DND-41 (cell line): ENCODE measurements at places on chromosomes 3 and 15.
A peak's percentile ranks its signal among the peaks of the same experiment; 100 is the strongest.

GRCh38 chr15:40469776-40470390 lies 901 bp upstream of the CHST14 start:
- no peak for DNase-seq

DNA sequence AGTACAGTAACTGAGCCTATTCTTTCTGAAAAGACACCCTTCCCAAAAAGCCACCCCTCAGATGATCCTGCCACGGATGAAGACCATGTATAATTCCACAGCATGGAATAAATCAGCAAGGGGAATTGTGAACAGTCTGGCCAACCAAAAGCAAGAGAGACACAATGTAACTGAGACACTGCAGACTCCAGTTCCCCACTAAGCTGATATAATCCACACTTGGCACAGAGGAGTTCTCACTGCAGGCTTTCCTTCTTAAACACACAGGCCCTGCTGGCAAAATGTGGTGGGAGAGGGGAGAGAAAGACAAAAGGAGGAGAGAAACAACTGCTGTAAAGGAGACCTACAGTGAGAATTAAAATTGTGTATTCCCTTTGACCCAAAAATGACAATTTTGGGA lies 12.7 kb downstream of the GPR156 start:
- DNase-seq: no peak

DNA sequence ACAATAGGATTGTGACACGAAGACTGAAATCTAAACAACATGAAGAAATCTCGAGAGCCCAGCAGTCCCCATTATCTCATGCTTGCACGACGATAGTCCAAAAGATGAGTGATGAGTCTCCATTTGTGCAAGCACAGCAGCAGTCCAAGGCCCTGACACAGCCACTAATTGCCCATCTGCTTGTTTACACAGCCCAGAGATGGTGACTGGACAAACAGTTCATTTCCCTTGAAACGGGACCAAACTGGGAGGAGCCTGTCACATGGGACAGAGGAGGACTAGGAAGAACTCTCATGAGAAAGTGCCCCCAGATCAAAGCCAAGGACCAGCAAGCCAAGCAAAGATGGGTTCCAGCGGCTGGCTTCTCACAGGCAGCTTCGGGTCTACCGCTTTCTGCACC lies 121.0 kb downstream of the GREM1 start:
- DNase-seq: no peak

DNA sequence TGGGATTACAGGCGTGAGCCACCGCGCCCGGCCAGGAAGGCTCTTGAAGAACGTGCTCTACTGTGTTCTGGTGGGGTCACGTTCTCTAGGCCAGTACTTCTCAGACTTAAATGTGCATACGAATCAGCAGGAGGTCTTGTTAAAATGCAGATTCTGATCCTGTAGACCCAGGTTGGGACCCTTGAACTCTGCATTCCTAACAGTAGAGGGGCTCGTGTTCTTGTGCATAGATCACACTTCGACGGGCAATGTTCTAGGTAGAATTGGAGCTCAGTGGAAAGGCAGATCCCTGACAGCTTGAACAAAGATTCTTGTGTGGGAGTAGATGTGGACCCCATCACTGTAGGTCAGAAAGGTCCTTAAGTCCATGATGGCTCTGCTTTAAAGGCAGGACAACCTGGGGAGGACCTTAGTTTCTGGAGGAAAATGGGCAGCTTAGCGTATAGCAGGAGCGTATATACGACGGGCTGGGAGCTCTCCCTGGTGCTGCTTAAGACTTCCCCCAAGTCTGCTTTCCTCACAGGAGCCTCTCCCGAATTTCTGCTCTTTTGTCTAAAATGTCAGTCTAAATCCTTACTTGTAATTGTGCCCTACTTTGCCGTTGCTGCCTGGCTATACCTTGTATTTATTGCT lies 16.9 kb upstream of the FAM81A start:
- DNase-seq: no peak

DNA sequence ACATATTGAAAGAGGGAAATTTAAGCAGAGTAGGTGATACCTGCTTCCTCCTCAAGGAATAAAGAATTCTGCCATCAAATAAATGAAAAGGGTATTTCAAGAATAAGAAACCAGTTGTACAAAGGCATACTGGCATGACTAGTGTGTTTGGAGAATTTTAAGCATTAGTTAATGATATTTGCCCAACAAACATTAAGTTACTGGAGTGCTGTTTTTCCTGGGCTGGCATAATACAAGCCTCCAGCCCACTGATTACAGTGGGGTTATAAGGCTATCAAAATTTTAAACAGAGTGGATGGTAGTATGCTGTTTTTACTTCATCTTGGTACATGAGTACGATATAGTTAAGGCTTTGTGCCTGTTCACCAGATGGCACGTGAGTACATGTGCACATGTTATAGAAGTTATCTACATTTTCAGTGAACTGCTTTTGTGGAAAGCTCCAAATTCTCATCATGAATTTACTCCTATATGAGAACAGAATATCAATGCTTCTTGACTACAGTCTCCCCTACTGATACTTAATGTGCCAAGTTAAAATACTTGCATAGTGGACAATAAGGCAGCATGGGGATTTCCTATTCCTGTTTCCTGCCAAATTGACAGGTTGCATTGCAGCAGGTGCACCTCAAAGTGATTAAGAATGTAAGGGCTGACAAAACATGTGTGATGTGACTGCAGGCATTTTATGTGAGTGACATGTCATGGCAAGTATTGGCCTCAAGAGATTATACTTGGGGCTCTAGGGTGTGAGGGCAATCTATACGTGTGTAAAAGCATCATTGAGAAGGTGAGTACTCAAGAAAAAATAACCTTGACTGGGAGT lies 14.9 kb downstream of the NAALADL2 start:
- DNase-seq: no peak

GRCh38 chr3:171792531-171792930 lies 17.8 kb downstream of the PLD1 start:
- DNase-seq: no peak

DNA sequence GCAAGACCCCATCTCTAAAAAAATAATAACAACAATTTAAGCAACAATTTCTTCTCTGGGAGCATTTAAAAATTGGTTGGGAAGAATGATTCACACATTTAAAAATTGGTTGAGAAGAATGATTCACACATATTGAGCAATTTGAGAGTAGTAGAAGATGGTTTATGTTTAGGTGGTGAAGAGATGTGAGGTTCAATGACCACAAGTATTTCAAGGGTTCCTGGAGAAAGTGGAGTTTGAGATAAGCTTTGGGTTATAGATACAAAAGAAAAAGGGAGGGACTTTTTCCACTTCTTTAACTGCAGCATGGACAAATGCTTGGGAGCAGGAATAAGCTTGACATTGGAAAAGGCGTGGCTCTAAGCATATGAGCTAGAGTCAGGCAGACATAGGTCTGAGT lies 145.7 kb upstream of the NPHP3 start:
- no peak for DNase-seq

- DNase-seq: no peak
Observed at GRCh38 chr3:106688464-106688863, 688.8 kb upstream of the CCDC54 start.

DNA sequence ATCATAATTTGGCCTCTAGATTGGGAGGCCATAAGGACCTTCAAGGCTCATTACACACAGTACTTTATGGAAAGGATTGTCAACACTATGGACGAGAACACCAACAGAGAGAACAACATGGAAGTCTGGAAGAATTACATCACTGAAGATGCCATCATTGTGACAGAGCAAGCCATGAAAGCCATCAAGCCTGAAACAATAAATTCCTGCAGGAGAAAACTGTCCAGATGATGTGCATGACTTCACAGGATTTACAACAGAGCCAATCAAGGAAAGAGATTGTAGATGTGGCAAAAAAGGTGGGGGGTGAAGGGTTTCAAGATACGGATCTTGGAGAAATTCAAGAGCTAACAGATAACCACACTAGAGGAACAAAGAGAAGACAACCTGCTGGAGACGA lies 15.9 kb downstream of the IL17RB start:
- no peak for DNase-seq

DNA sequence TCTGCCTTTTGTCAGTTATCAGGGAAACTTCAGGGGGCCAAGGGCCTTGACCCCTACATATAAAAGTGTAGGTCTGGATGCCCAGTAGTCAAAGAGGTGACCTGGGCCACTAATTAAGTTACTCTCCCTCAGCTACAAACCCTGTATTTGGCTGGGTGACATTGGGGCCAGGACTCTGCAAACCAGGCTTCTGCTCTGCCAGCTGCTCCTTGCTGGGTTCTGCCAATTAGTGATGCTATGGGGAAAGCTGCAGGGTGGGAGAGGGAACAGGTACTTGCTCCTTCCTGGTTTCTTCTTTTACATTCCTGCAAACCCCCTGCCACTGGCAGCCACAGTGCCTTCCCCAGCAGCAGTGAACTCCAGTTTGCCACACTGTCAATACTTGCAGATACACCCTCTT lies 179.2 kb downstream of the CADPS start:
- DNase-seq: no peak

GRCh38 chr15:67241132-67241855 lies 13.2 kb downstream of the AAGAB start:
- DNase-seq: no peak

GRCh38 chr15:38217191-38217595 lies 35.4 kb upstream of the SPRED1 start:
- DNase-seq: peak; percentile 20

DNA sequence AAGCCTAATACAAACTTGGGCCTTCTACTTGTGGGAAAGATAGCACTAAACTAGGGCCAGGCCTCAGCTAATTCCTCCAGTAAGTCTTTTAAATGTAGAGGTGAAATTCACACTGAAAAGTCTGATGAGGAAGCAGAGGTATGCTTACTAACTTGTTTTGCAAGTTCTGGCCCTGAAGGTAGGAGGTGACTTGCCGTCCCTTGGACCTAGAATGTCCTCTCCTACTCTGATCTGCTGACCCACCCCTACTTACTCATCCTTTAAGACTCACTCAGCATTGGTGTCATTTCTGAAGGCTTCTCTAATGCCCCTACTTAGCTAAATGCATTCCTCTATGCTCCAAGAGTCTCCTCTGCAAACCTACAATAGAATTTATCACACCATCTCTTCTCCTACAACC lies 19.4 kb downstream of the RIOX2 start:
- no peak for DNase-seq

DNA sequence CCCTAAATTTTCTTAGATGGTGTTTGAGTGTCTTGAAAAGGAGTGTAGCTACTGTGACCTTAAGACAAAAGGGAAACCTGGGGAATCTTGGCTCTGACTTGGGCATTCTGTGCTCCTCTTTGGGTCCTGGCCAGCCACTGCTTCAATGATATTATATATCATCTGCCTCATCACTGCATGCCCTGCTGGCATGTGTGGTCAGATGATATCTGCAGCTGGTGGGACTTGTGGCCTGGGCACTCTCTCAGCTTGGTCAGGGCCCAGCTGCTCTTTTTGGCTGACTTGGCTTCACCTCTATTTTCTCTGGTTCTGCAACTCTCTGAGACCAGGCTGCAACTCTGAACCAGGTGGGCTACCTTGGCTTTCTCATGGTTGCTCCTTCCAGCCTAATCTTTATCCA lies 446.1 kb upstream of the RARB start:
- no peak for DNase-seq

GRCh38 chr3:151009981-151010380 lies 37.5 kb upstream of the CLRN1 start:
- DNase-seq: no peak

DNA sequence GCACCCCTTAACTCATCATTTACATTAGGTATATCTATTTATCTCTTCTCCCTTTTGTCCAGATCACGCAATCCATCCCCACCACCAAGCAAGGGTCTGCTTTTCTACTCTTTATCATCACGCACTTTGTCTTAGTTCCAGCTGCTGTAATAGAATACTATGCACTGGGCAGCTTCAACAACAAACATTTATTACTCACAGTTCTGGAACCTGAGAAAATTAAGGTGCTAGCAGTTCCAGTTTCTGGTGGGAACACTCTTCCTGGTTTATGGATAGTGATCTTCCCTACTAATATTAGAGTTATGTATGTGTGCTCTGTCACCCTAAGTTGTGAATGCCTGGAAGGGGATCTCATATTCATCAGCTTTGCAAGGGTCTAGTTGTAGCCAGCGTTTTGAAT lies 687.0 kb downstream of the NTRK3 start:
- no peak for DNase-seq

DNA sequence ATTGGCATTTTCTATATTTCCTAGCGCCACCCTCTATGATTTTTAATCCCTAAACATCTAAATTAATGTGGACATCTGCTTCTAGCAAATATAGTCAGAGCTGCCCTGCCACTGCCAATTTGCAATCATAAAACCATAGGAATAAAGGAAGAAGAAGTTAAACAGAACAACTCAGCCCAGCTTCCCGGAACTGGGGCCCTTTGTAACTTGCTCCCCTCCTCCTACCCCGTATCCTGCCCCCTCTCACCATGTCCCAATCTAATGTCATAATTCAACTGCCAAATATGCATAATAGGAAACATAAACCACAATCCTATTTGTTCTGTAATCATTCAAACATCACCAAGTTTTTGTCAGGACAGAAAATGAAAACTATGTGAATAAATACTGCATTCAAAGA lies 74.4 kb upstream of the ACP3 start:
- no peak for DNase-seq
